ENCODE measurements at places on chromosomes 11 and 22.

- DNase-seq = no peak
These were observed 17.7 kb upstream of the GRK3 start for GRCh38 chr22:25546751-25547150.

- no peak for DNase-seq
These were observed 5.9 kb upstream of the SOX10 start for GRCh38 chr22:37990301-37990700.

DNA sequence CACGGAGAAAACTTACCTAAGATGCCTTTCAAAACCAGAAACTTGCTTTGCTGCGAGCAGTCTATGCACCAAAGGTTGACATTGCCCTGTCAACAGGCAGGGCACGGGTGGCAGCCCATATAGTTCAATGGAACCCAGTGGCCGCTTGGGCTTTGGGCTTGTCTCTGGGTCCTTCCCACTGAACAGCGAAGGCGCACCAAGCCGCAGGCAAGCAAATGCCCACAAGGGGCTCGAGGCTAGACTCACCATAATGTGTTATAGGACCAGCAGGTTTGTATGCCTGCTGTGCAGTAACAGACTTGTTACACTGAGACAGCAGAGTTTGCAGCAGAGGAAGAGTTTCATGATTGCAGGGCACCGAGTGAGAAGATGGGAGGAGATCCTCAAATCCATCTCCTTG, 20.3 kb downstream of the CLDN5 start:
- DNase-seq = no peak

GRCh38 chr11:44308923-44309477, 939 bp downstream of the ALX4 start:
- DNase-seq = no peak

DNA sequence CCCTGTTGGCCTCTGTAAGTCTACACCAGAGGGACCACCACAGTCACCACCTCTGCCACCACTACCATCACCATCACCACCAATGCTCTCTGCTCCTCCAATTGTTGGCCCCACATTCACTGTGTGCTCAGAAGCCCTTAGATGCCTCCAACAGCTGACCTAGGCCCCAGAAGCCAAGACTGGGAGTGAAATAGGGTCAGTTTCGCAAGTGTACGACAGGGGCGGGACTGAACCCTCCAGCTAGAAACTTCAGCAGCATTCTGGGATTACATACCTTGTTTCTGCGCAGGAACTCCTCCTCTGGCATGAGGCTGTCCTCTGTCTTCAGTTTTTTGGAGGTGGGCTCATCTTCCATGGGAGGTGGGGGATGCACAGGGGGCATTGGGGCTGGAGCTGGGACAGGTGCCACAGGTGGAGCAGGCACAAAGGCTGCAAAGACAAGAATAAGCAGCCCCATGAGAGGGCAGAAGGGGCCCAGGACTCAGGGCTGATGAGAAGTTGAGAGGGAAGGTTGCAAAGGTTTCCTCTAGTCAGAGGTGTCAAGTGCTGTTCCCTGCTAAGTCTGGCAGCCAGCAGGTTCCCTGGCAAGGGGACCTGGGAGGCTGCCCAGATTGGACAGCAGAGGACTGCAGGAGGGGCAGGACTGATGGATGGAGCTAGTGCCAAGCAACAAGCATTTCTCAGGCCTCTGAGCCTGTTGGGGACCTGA, 10.2 kb upstream of the TBC1D10A start:
- no peak for DNase-seq

DNA sequence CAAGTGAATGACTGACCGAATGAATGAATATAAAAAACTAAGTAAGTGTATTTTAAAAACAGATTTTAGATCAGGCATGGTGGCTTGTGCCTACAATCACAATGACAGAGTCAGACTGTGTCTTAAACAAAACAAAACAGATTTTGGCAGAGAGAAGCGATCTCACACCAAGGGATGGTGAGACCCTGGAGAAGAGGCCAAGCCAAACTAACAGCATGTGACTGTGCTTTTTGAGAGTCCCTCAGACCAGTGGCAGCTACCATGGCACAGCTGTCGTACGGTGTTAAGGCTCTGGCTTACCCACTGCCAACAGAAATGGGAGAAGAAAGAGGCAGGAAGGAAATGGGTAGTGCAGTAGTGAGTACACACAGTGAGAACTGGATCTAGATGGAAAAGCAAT, 60.6 kb downstream of the SGSM3 start:
- DNase-seq = no peak

GRCh38 chr11:18463439-18463838, 7.8 kb downstream of the LDHAL6A start:
- DNase-seq = no peak

GRCh38 chr11:121385688-121386087, 66.4 kb upstream of the SORL1 start:
- DNase-seq = no peak

DNA sequence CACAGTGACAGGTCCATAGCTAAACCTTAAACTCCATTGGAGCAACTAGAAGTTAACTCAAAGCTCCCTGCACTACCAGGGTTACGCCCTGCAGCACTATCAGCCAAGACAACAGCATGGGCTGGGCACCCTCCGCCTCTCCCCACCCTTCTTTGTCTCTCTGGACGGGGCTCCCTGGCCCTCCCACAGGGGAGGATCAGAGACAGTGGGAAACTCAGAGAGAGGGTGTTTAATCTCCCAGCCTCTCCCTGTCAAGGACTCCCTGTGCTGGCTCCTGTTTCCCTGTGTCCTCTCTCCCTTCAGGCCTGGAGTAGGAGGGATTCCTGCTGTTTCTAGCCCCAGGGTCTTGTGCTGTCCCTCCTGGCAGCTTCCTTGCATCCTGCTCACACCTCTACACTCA, 56.9 kb upstream of the CSNK2A3 start:
- DNase-seq = no peak

DNA sequence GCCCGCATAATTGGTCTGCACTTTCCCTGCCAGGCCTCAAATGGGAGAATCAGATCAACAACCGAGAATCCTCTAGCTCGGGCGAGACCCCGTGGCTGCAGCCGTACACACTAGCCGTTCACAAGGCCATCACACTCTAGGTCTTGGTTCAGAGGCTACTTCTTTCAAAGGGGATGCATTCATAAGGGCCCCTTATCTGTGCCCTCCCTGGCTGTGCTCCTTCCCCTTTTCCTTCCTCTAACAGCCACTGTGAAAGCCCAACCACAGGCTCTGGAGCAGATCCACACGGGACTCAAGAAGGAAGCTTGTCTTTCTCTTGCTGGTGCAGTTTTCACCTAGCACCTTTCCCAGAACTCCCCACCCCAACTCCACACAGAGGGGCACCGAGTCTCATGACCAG, 24.5 kb downstream of the SMIM38 start:
- DNase-seq = no peak

GRCh38 chr11:120625565-120625964, 114.0 kb downstream of the GRIK4 start:
- no peak for DNase-seq

DNA sequence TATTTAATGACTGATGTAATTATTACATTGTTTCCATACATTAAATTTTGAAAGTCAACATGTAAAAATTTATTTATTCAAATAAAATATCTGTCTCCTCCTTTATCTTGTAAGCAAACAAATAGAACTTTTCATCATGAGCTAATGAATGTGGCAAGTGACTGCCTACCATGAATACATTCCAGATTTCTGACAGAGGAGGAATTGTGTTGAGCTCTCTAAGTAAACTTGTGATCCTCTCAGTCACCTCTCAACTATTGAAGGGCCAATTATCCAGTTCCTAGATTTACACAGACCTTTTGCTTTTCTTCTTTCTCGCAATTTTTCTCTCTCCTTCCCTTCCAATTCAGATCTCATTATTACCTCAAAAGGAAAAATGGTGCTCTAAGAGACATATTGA, 21.5 kb downstream of the PRRG4 start:
- DNase-seq = no peak

GRCh38 chr11:95295382-95296149, 64.6 kb upstream of the SESN3 start:
- DNase-seq = no peak

DNA sequence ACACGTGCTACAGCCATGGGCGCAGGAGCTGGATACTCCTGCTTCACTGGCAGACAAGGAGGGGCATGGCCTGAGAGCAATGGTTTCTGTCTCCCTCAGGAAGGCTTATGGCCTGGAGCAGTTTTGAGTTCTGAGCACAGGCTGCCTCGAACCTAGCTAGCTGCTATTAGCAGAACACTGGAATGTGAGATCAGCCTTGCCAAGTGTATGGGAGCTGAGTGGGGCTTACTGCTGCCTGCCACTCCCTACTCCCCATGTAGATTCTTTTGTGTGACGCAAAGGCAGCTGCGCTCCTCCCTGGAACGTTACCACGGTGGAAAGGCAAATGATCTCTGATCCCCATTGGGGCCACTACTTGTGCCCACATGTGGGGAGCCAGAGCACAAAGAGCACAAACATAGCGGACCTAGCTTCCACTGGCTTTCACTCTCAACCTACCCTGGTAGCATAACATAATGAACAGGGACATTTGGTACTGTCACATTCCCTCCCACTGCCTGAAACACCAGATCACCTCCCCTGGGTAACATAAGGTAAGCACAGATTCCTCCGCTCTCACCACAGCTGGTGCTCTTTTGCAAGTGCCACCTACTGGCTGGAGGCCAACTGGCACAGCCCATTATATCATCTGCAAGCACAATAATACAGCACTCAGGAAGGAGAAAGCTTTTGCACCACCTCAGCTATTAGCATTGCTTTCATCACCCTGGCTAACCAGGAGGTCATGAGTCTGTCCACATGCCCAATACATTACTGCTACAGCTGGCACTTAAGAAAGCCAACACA, 84.6 kb upstream of the GUCY1A2 start:
- DNase-seq = no peak

DNA sequence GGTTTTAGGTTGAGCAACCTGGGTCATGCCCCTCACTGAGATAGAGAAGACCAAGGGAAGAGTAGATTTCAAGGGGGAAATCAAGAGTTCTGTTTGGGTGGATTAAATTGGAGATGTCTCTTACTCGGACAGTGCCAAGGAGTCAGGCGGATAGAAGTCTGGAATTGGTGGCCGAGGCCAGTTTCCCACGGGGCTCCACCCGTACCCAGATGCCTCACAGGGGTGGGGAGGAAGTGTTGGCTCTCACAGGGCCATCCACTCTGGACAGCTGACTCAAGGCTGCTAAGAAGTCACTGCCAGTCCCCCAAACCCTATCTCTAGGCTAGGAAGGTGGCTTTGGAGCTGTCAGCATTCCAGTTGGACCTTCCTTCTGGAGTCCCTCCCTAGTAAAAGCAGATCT, 79.1 kb upstream of the TIMP3 start:
- DNase-seq = no peak

- no peak for DNase-seq
These were observed at the start of gene KLHL22 for GRCh38 chr22:20494978-20495860. KLHL22 (minus strand) TSS chr22:20495795; CDS start chr22:20489211, 6,584 bp downstream.

GRCh38 chr11:70252844-70253243, 17.6 kb upstream of the PPFIA1 start:
- DNase-seq = no peak

DNA sequence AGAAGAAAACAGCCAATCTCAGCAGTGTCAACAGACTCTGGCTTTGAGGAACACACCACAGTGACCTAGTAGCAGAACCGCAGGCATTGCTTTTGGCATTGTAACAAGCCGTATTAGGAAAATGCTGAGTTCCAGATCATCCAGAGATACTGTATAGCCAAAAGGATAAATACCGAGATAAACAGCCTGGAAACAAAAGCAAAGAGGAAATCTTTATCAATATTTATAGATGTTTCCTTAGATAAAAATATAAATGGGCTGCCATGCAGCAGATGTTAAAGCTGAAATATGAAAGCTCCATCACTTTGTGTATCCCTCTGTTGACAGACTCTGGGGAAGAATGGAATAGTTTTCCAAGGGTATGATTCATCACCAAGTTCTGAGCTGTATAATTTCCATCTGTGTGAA, 98.9 kb upstream of the TP53AIP1 start:
- no peak for DNase-seq

GRCh38 chr11:72758304-72758689, 6.1 kb upstream of the ARAP1 start:
- DNase-seq = no peak

DNA sequence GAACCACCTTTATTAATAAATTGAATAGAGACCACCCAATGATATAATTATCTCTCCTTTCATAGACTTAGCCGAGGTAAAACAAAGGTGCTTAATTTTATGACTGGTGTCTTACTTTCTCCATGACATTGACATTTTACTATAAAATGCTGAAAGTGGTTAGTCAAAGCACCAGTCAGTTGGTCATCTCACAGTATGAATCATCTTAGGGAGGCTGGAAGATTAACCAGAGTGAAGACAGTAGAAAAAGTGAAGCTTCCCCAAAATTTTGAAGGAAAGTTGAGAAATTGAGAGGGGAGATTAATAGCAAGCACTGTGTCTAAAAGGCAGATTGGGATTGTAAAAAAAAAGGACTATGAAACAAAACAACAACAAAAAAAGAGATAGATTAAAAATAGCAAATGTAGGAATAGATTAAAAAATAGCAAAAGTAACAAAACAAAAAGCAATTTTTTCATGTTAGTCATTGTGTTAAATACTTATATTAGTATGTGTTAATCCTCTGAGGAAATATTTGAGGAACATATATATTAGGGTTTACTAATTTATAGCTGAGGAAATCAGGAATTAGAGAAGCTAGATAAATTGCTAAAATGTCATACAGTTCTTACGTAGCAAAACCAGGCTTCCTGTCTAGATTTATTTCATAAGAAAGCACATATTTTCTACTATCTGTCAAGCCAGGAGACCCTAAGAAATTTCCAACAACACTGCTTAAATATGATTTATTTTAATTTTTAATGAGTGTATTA, 557.3 kb upstream of the ANO5 start:
- no peak for DNase-seq

- no peak for DNase-seq
These were observed 17.4 kb upstream of the BACE1-AS start for GRCh38 chr11:117273550-117274289.

GRCh38 chr22:46031965-46032851, 55.2 kb upstream of the WNT7B start:
- no peak for DNase-seq

DNA sequence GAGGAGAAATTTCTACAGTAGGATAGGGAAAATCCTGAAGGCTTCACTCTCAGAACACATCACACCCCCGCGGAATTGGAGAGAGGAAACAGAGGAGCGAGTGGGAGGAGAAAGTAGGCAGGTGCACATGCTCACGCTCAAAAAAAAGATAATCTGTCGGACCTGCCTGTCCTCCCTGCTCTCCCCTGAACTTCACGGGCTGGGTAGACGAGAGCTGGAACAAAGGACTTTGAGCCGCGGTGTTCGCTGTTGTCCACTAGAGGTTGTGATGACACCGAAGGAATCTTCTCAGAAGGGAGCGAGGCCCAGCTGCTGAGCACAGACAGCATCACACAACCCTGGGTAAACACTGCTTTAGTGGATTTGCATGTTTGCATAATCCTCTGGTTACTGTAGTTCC, 5.0 kb downstream of the SEZ6L start:
- DNase-seq = no peak

Measured in T-helper 1 cell (primary cell).